ENCODE measurements at places on chromosomes 12 and 14. TPM values are rescaled to one million over a fixed set of nuclear protein-coding genes. Genes with fewer than 3 reads are reported as not detected.

Gene TMTC1
- total RNA-seq = 4.0 TPM

Gene FOXN4
- total RNA-seq = 0.86 TPM

GRCh38 chr12:31368666-31369361 lies 42.9 kb upstream of the SINHCAF start:
- no peak overlapping the region for H3K4me3 ChIP-seq
- no peaks in the 10 kb centered on the region for H3K36me3 ChIP-seq
- H3K4me1 ChIP-seq = no peaks in the 10 kb centered on the region
- H3K27ac ChIP-seq = no peak overlapping the region
- no peak for DNase-seq

GRCh38 chr14:96661244-96661969 lies 135.8 kb upstream of the VRK1 start:
- H3K27me3 ChIP-seq = no peaks in the 10 kb centered on the region
- H3K4me1 ChIP-seq = no peaks in the 10 kb centered on the region
- no peaks in the 10 kb centered on the region for H3K36me3 ChIP-seq
- DNase-seq = no peak

- no peaks in the 10 kb centered on the region for H3K27me3 ChIP-seq
- DNase-seq = no peak
- no peak overlapping the region for H3K4me3 ChIP-seq
- no peaks in the 10 kb centered on the region for H3K36me3 ChIP-seq
Measured at GRCh38 chr12:24718617-24719016, 230.3 kb downstream of the BCAT1 start.

Gene BCL2L14
- not detected for total RNA-seq

DNA sequence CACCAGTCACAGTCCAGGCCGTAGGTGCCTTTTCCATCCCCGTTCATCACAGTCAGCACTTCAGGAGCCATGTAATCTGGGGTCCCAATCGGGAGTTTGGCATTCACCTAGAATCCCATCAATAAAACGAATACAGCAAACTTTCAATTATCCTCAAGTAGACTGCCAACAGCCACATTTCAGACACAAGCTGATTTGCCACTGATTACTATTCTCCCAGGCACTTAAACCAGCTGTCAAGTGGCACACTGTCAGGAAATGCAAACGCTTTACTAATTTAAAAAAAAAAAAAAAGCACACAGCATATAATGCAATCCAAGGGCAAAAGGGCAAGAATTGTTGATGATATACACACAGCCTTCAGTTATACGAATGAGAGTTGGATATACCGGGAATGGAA lies 51.9 kb downstream of the CIT start:
- H3K27me3 ChIP-seq = no peaks in the 10 kb centered on the region
- no peaks in the 10 kb centered on the region for H3K36me3 ChIP-seq
- H3K4me3 ChIP-seq = no peak overlapping the region
- H3K4me1 ChIP-seq = no peaks in the 10 kb centered on the region
- no peak for DNase-seq
